ENCODE measurements at places on chromosomes 11 and 22.

DNA sequence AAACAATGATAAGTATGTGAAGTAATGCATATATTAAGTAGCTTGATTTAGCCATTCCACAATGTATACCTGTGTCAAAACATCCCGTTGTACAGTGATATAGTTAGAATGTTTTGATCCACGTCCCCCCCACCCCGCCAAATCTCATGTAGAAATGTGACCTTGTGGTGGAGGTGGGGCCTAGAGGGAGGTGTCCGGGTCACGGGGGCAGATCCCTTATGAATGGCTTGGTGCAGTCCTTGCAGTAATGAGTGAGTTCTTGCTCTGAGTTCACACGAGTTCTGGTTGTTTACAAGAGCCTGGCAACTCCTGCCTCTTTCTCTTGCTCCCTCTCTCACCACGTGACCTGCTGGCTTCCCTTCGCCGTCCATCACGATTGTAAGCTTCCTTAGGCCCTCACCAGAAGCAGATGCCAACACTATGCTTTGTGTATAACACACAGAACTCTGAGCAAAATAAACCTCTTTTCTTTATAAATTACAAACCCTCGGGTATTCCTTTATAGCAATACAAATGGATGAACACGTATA is 41.6 kb downstream of the FANCF start:
- DNase-seq = no peak

DNA sequence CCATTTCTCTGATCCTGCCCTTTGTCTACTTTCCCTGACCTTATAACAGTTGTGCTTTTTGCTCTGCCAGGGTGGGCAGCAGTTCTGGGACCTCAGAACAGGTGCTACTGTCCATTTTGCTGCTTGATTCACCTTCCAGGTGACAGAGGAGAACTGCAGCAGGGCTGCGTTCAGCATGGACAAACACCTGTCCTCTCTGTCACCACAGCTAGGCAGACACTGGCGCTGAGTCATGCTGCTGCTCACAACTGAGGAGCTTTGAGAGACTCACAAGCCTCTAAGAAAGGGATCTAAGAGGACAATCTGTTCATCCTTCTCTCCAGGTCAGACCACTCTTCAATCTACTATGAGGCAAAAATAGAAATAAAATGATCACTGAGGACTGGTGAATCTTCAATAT is 1144.5 kb upstream of the CCDC90B start:
- DNase-seq = no peak

DNA sequence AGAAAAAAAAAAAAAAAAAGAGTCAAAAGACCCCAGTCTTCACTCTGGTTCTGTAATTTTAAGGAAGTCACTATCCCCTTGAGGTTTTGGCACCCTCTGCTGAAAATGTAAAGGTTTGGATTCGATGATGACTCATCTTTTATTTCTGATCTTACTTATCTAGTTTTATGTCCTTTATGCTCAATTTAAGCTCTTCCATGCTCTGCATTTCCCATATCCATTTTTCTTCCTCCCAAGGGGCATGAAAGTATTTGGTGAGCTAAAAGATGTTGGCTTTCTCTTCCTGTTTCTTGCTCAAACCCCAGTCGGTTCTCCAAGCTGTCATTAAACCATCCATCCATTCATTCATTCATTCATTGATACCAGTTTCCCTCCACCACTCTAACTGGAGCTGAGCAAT is 61.0 kb upstream of the CDON start:
- no peak for DNase-seq

DNA sequence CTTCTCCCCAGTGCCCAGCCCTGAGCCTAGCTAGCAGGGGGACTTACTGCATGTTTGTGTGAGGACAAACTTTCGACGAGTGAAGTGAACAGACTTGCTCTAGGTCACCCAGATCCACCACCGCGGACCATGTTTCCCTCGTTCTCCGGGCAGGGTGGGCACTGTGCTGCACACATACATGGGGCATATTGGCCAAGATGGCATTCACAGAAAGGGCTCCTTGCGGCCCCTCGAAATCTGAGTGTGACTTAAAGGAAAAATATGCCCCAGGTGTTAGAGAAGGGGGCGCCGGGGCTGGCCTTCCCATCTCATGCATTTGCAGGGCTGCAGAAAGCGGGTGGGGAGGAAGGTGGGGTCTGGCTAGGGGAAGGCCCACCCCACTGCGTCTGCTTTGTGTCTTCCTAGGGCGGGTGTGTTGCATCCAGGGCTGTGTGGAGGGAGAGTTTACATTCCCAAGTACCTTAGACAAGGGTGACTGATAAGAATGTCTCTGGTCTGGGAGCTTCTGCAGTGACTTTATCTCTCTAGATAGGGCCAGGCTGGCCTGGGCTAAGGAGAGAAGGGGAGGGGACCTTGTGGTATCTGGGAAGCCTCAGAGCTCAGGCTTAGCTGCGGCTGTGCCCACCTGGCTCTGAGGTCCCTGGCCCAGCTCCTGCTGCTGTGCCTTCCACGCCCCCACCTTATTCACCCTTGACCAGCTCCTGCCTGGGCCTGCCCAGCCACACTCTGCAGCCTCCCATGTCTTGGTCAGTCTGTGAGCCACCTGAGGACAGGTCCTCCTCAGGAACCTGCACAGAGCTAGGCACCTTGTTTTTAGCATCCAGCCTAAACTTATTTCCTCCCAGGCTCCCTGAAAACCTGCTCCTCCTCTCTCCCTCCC is 45.8 kb downstream of the LRRC32 start:
- no peak for DNase-seq

Measured in activated CD4-positive, alpha-beta T cell treated with anti-CD3 and anti-CD28 coated beads for 24 hours (primary cell).